ENCODE measurements at places on chromosomes 2 and 18.

GRCh38 chr2:157759855-157760254, 116.3 kb downstream of the ACVR1 start:
- no peak for DNase-seq

- no peak for DNase-seq
These were observed 57.0 kb upstream of the SCN1A start for GRCh38 chr2:166184789-166185188.

DNA sequence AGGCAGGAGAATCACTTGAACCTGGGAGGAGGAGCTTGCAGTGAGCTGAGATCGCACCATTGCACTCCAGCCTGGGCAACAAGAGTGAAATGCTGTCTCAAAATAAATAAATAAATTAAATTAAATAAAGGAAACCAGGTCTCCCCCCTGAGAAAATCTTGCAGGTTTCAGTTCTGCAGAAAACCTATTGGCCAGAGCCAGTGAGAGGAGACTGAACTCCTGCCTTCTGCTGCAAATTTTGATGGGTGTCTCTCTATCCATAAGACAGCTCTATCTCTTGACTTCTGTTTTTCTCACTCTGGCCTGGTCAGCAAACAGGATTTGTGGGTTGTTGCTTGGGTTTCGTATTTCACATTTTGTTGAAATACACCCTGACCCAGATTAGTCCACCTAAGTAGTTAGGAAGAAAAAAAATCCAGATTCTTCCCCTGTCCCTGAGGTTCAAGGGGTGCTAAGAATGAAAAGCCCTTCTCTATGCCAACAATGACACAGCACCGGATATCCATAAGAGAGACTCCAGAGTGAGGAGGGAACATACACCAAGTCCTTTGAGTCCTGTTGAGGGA, 86.7 kb upstream of the MAP4K4 start:
- no peak for DNase-seq

DNA sequence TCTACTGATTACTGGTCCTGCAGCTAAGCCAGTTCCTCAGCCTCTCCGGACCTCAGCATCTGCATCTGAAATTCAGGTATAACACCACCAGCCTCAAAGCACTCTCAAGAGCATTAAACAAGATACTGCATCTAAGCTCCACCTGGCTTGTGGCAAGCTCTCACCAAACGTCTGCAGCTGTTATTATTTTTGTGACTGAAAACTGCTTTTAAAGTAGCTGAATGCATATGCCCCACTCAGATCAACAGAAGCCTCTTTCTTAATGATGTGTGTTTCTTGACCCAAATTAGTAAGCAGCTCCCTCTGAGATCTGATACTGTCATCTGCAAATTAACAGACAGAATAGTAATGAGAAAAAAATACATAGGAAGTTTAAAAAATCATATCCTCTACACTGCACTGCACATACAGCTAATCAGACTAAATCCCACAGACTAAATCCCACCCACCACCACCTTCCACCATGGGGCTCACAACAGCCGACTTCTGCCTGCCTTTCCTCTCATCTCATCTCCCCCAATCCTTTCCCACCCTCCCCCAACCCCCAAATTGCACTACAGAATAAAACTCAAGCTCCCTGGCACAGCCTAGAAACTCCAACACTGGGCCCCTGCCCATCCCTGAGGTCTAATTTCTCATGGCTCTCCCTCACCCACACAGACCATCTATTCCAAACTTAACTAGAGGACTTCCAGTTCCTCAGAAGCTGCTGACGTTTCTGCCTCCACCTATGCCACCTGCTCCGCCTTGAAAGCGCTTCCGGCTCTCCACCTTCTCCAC, 52.9 kb downstream of the TMEM163 start:
- no peak for DNase-seq

GRCh38 chr18:48745293-48745692, 205.5 kb downstream of the SMAD7 start:
- no peak for DNase-seq

DNA sequence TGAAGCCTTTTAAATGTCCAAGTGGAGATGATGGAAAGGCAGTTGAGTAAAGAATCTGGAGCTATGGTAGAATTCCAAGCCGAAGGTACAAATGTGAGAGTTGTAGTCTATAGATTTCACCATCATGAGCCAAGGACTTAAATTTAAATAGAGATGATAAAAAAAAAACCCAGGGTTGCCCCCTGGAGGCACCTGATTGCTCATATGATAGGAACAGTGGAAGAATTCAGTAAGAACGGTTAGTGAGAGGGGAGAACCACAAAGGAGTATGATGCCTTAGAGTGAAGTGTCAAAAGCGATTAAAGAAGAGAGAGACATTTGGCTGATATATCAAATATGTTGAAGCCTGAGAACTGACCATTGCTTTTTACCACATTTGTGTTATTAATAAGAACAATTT, 11.9 kb downstream of the NYAP2 start:
- no peak for DNase-seq

DNA sequence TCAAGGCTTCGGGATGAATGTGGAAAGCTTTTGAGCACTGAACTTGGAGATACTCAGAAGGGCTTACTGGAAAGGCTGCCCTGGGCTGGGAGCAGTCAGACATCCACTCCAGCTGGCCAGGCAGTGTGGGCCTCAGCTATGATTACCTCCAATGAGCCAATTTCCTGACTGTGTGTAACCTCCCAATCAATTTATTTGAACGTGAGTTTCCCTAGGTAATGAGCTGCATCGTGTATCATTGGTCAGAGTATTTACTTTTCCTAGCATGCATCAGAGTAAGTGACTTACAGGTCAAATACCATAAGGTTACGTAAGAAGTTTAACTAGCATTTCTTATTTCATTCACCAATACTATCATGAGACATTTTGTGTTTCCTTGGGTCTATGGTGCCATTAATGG, 11.0 kb upstream of the CTAGE1 start:
- no peak for DNase-seq

- DNase-seq, result no peak
These were observed 22.0 kb downstream of the RELCH start for GRCh38 chr18:62209046-62209445.

DNA sequence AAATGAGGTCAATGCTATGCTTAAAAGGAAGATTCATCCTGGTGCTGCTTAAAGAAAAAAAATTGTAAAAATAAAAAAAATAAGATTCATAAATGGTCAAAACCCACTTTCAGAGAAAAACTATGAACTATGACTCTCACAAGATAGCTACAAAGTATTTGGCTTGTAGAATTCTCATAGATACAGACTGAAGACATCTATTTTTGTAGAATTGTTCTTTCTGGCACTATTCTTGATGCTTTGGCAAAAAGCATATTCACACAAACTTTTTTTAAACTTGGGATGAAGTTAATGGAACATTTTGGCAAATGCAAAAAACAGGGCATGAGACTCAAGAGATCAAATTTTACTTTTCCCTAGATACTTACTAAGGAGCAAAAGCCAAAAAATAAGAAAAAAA, 12.5 kb upstream of the ANKRD29 start:
- no peak for DNase-seq

- no peak for DNase-seq
These were observed at the start of gene GALR1 for GRCh38 chr18:77249569-77250500. TSS of gene GALR1 (plus strand) at chr18:77249848. CDS start at chr18:77250549, 701 bp downstream.

GRCh38 chr2:231256494-231256893, 58.1 kb downstream of the ARMC9 start:
- no peak for DNase-seq

- DNase-seq, result no peak
These were observed 3.1 kb upstream of the GORASP2 start for GRCh38 chr2:170925923-170926322.

DNA sequence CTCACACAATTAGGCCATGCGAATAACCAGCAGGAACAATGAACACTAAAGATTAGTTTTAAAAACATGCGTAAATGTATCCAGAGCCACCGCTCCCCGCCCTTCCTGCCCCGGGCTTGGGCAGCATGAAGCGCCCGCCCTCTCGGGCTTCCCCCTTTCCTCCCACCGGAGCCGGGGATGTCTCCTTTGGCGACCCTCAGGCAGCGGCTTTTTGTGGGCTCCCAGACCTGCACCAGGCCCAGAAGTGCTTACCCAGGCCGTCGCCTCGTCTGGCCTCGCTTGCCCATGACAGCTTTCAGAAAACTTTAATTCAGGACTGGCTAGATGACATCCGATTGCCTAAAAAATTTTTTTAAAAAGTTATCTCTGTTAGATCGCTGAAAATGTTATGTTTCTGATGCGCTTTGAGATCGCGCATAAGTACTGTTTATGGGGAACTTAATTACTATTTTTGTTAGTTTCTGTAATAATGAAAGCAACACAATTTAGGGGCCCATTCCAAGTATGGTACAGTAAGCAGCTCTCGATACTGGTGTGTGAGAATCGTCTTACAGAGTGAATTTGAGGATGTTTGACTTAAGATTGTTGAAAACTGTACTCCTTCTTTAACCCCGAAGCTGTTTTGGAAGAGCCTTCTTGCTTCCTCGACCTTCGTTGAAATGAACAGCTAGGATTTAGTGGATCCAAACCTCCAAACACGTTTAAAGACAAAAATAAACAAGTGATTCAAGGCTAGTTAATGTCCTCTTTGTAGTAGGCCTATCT, 1.1 kb downstream of the MAP3K20 start:
- DNase-seq, result peak; percentile 32

DNA sequence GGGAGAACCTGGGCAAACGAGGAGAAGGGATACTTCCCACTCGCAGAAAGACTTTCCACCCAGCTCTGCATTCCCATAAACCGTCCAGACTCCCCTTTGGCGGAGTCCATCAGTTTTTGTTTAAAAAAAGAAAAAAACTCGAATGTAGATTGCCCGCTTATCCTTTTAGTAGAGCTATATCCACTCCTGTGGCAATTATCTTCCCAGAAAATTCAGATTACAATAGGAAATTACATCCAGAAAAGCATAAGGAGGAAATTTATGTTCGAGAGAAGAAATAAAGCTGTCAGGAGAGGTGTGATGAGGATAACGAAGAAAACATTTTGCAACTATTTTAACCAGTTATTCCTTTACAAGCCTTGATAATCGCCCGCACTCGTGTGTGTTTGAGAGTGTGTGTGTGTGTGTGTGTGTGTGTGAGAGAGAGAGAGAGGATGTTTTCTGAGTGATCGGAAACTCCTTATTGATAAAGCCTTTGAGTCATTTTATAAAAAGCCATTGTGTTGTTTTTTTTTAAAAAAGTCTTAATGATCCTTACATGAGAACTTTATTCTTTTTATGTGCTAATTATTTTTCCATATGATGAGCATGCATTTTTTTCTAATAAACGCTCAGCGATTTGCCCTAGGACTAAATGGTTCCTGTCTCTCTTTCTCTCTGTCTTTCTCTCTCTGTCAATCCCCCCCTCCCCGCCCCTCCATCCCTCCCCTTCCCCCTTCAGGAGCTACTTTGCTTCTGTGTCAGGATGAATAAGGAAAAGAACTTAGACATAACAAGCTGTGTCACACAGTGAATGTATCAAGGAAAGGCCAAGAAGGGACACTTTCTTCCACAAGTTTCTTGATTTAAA, 1.1 kb upstream of the PPP3R1 start:
- DNase-seq, result no peak

GRCh38 chr2:165634855-165635254, 159.2 kb downstream of the GALNT3 start:
- DNase-seq, result no peak

- DNase-seq, result no peak
These were observed 276.4 kb downstream of the CDCA7 start for GRCh38 chr2:173631127-173631460.

GRCh38 chr2:216031960-216032689, 18.8 kb upstream of the MREG start:
- DNase-seq, result no peak

DNA sequence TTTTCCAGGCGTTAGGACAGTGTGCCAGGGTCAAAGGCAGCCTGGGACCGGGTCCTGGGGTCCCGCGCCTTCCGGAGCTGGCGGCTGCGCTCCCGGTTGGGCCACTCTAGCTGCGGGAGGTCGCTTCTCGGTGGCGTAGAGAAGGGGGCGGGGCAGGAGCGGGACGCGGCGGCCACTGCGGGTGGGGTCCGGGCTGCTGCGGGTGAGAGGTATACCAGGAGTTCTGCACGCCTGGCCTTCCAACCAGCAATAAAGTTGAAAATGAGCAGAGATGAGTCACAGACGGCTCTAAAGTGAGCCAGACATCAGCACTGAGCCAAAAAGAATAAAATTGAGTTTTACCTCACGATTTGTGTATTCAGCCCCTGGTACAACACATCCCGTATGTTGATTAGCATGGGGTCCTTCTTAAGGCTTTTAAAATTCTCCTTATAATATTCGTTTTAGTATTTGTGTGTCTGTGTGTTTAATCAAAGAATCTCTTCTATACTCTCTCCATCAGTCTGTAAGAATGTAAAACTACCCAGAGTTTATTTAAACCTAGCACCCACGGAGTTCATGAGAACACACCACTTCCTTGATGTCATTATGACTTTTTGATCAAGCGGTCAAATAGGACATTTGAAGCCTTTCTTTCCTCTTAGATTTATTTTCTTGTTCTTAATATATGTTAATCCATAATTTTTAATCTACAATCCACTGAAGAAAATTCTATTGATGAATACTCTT, at the start of gene C1GALT1C1L:
TSS of gene C1GALT1C1L (minus strand) at position 108 of the 729 bp plus-strand sequence. CDS start at position 1, 107 bp downstream.
- DNase-seq, result no peak

DNA sequence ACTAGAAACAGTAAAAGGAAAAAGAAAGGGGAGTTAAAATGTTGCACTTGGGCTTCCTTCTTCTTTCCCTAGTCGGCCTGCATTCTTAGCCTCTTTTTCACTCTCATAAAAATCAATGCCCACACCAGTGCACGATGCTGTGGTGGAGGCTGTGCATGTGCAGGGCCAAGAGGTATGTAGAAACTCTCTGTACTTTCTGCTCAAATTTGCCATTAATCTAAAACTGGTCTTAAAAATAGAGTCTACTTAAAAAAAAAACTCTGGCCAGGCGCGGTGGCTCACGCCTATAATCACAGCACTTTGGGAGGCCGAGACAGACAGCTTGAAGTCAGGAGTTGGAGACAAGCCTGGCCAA, 11.1 kb downstream of the TRAPPC8 start:
- DNase-seq, result no peak

DNA sequence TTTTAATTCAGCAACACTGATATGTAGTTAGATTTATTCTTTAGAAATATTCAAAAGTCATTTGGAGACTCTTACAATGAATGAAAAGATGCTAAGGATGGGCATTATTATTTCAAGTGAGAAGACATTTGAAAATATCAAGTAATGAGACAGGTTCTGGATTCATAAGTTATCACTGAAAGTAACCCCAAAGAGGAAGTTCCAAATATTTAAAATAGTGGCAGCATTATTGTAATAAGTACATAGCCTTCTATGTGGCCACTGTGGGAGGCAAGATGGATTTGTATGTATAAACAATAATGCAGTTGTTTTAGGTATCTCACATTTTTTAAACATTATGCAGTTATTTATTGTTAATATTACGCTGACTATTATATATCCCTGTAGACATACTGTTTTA, 29.7 kb downstream of the ZC3H6 start:
- DNase-seq, result no peak

- DNase-seq, result no peak
These were observed 688.4 kb upstream of the PIK3C3 start for GRCh38 chr18:41266616-41267015.

Data from activated CD4-positive, CD25-positive, alpha-beta regulatory T cell treated with anti-CD3 and anti-CD28 coated beads, Interleukin-2, amount 50 U/mL, for 72 hours (primary cell).